ENCODE measurements at places on chromosomes 16 and 17. TPM values are rescaled to one million over a fixed set of nuclear protein-coding genes. Genes with fewer than 3 reads are reported as not detected.

The CCL16 gene
- total RNA-seq = not detected

The NECAB2 gene
- 0.22 TPM for total RNA-seq

The SBK1 gene
- total RNA-seq = not detected

The C16orf86 gene
- total RNA-seq = 3.4 TPM

The CBLN1 gene
- not detected for total RNA-seq

The SPATA32 gene
- total RNA-seq = 0.12 TPM

The FOXF1 gene
- total RNA-seq = 7.2 TPM

The PRAC2 gene
- total RNA-seq = not detected

The ZP2 gene
- total RNA-seq = not detected

The G6PC1 gene
- total RNA-seq = not detected

The USP10 gene
- total RNA-seq = 46.4 TPM

The KRT39 gene
- total RNA-seq = 0.11 TPM

The SERPINF2 gene
- under 0.01 TPM for total RNA-seq

The C17orf107 gene
- total RNA-seq = 8.2 TPM

The SEPTIN12 gene
- not detected for total RNA-seq

The SPIRE2 gene
- total RNA-seq = 1.1 TPM

The C1QL1 gene
- 0.37 TPM for total RNA-seq

The ZNF778 gene
- 11.7 TPM for total RNA-seq

The TMEM106A gene
- 3.5 TPM for total RNA-seq

The NOD2 gene
- total RNA-seq = 0.25 TPM

The EVPL gene
- 0.12 TPM for total RNA-seq

The ZMYND15 gene
- total RNA-seq = not detected

The ESRP2 gene
- 0.12 TPM for total RNA-seq

The TSNAXIP1 gene
- total RNA-seq = 0.89 TPM

The HS3ST3A1 gene
- 47.7 TPM for total RNA-seq

The NPW gene
- total RNA-seq = 0.33 TPM

The TLCD3B gene
- 0.22 TPM for total RNA-seq

The FSCN2 gene
- total RNA-seq = 1.5 TPM

The PRSS8 gene
- not detected for total RNA-seq

The USP43 gene
- total RNA-seq = 0.12 TPM

The TNFSF13 gene
- 0.44 TPM for total RNA-seq

The HOXB9 gene
- not detected for total RNA-seq

The LLGL2 gene
- 0.12 TPM for total RNA-seq
